ENCODE measurements at places on chromosomes 5 and 9.

DNA sequence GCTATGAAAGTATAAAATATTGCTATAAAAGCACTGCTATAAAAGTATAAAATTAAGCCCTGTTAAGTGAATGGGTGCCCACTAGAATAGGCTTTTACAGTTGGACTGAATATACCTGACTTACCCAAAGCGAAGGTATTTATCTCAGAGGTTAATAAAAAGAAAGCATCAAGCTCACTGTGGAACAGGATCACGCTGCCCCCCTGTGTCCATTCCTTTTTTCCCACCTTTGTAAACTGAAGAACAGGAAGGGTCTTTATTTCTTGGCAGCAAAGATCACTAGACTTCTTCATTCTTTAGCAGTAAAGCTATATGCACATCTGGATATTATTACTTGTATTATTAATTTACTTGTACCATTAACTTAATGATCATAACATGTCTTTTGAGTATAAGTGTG lies 22.1 kb upstream of the PLPP6 start:
- DNase-seq = no peak

DNA sequence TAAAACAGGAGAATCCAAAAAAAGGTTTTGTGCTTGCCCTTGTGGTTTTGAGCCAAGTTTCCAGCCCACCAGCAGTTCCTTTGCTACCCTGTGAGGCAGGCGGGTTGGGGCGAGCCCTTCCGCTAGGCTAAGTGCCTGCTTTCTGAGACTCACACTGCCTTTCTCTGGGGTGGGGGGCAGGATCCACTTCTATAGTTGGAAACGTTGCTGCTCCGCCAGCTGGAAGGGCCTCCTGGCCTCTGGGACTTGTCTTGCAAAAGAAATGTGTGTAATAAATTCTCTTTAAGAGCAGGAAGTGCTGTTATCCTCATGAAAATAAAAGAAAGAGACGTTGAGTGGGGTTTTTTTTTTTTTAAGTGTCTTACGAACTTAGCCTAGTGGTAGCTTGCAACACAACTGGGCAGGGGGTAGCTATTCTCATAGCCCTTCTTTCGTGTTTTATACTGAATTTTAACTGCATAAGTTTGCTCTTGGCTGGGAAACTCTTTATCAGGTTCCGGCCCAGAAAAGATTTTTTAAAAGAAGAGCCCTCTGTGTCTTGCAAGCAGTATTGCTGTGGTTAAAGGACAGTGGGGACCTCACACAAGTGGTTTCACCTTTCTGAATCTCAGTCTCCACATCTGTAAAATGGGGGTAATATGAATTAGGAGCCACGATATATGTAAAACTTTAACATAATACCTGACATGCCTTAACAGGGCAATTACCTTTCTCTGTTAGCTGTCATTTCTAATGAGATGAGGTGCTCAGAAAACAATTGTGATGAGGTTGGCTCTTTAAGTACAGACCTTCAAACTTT lies 19.8 kb downstream of the JADE2 start:
- no peak for DNase-seq

- no peak for DNase-seq
Observed at GRCh38 chr9:20048985-20049384, 260.1 kb upstream of the SLC24A2 start.

DNA sequence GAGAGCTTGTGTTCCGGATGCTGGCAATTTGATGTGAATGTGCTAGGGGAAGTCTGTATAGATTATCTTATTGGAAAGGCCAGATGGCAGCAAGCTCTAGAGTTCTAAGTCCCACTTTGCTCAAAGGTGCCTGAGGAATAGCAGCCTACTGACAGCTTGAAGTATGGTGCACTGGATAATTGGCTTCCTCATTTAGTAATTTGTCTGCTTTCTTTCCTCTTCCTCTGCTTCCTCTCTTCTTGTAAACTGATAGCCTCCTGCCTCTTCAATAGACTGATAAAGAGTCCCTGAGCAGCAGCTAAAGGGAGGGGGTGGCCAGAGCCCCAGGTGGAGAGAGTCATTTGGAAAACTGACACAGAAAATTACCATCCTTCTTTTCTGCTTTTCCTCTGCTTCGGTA lies 177.3 kb downstream of the FGF1 start:
- DNase-seq = no peak

DNA sequence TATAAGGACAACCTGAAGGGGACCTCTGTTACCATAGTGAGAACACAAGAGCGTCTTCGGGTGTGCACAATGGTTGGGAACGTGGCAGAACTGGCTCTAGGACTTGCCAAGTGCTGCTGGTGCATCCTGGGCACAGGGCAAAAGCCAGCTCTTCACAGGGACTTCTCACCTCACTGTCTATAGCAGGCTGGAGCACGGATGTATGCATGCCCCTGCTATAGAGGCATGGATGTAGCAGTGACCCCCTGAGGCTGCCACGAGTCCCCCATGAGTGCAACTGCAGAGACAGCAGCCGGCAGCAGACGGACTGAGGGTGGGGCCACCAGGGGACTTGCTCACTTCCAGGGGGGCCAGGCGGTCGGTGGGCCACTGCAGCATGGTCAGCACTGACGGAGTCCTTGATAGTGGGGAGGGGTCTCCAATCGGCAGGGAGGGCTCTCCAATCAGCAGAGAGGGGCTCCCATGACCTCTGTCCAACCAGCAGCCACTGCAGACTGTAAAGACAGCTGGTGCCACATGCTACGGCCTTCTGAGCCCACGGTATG lies 64.9 kb downstream of the SEMA4D start:
- DNase-seq = no peak

DNA sequence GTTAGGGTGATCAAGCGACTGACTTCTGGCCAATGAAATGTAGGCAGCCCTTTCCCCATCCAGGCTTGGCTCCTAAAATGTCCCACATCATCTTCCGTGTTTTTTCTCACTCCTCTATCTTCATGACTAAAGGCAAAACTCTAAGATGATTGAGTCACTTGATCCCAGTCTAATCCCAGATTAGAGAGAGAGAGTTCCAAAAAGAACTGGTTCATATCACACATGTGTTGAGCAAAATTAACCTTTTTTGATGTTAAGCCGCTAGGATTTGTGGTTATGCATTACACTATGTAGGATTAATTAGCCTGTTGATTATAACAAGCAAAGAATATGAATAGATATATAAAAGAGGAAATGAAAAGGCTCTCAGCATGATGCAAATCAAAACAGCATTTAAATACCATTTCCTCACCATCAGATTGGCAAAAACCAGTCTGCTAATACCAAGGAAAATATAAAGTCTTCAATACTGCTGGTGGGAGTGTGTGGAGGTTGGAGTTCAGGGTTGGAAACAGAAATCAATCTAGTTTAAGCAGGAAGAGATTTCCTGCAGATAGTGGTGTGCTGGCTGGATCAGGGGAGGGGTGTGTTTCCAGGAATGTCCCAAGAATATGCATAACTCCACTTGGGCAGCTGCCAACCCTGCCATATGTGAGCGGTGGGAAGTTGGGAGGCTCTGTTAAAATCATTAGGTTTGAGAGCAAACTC lies 187.6 kb upstream of the S1PR3 start:
- no peak for DNase-seq

DNA sequence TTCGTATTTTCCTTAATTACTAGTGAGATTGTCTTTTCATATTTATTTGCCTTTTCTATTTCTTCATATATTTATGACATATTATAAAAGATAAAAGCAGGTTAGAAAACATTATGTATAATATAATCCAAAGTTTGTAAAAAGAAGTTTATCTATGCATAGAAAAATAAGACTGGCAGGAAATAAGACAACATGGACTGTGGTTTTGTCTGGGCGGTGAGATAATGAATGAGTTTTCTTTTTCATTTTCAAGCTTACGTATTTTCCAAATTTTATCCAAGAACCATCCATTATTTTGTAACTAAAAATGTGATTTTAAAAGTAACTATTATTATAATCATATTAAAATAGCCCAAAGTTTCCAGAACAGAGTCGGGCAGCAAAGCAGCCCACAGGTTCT lies 109.8 kb upstream of the MVB12B start:
- DNase-seq = no peak

GRCh38 chr5:133849116-133849515 lies 119.3 kb downstream of the C5orf15 start:
- no peak for DNase-seq

DNA sequence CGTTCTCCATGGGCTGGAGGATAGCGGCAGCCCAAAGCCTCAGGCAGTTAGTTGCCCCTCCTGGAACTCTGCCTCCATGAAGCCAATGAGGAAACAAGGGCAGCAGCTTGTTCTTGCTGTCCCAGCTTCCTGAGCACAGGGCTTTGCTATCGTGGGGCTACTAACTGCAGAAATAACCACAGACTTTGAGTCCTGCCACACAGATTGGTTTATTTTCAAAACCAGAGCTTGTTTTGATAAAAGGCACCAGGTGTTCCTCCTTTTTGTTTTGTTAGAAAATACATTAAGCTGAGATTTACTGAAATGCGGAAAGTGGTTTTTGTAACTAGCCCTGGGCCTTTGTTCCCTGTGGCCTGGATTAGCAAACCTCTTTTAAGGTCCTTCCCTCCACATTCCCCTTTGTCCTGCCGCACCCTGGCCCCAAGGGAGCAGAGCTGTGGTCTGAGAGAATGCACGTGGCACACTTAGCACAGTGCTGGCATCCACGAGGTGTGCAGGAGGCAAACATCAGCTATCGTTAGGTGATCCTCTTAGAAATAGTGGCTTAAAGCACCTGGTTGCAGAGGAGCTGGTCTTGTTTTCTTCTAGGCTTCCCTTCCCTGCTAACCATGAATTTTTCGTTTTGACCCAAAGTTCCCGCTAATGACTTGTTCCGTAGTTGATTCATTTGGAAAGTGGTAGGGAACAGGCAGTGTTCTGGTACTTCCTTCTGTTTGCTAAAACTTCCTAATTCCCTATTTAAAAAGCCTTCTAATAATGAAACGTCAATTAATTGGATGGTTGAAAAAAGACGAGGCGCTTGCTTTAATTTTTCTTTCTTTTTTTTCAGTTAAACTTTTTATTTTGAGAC lies 21.5 kb downstream of the MVB12B start:
- DNase-seq = no peak

DNA sequence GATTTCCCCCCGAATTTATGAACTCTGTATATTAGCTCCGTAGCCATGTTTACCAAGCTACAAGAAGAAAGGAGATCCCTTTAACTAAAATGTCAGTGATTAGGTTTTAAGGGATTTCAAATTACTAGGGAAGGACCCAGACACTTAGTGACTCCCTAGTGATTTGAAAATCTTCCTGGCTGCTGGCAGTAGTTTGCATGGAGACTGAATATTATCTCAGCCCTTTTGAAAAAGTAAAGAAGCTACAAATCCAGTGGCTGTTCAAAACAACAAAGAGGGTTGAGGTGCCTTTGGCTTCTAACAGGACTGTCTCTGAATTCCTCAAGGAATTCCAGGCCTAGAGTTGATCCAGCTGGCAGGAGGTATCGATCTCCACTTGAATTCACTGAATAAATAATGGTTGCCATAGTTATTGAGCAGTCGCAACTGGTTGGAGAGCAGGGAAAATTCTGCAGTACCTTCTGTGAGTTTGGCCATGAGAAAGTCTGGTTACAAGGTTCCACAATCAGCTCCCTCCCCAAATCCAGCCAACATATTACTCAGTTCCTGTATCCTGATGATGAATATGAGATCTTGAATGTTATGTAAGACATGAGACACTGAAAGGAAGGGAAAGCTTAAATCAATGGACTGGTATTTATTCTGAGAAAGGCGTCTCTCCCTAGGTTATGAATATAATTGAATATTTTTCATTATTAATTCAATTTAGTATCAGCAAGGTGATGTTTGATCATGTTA lies 37.7 kb downstream of the NR4A3 start:
- DNase-seq = no peak

Data from right renal pelvis (tissue), 4 donors.